ENCODE measurements at places on chromosomes 11 and 22.
A peak's percentile ranks its signal among the peaks of the same experiment; 100 is the strongest.

DNA sequence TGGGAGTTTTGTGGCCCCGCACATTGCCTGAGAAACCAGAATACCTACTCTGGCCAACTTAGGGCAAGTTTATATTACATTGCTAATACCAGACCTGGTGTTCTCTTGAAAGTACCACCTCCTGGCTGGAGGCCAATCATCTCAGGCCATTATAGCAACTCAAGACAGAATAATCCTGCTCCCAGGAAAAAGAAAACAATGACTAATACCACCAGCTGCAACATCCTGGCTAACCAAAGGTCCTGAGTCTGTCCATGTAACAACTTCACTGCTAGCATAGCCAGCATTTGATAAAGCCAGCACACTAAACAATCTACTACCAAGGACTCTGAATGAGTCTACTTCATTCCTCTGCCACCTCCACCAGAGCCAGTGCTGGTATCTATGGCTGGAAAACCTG is 1298.7 kb upstream of the CNTN5 start:
- DNase-seq = no peak

DNA sequence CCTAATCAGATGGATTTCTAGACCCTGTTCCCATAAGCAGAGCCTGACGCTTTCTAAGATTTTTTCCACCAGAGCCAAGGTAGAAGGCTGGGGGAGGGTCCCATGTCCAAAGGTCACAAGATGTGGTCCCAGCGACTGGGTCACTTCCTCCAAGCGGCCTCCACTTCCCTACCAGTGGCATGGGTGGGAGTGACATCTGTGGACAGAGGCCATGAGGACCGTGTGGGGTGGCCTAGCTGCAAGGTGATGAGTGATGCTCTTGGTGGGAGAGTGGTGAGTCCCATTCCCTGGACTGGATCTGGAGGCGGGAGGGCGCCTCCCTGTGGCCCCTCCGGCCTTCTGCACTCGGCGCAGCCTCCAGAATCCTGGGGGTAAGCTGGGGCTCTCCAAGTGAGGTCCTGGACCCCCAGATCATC is 32.4 kb upstream of the PRR5 start:
- no peak for DNase-seq

DNA sequence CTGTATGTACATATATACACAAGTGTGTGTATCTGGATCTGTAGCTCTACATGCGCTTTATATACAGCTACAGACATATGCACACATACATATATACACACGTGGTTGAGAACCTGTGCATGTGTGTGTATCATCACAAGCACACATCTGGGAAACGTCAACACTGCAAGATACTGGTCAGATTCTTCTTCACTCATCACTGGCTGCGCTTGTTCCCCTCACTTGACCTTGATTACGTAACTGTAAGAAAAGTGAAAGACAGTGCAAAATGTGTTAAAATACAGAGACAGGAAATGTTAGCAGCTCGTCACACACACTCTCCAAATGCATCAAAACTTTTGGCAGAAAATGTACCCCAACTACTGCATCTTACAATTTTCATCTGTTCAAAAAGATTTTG is 51.9 kb upstream of the MN1 start:
- peak; percentile 44 for DNase-seq

DNA sequence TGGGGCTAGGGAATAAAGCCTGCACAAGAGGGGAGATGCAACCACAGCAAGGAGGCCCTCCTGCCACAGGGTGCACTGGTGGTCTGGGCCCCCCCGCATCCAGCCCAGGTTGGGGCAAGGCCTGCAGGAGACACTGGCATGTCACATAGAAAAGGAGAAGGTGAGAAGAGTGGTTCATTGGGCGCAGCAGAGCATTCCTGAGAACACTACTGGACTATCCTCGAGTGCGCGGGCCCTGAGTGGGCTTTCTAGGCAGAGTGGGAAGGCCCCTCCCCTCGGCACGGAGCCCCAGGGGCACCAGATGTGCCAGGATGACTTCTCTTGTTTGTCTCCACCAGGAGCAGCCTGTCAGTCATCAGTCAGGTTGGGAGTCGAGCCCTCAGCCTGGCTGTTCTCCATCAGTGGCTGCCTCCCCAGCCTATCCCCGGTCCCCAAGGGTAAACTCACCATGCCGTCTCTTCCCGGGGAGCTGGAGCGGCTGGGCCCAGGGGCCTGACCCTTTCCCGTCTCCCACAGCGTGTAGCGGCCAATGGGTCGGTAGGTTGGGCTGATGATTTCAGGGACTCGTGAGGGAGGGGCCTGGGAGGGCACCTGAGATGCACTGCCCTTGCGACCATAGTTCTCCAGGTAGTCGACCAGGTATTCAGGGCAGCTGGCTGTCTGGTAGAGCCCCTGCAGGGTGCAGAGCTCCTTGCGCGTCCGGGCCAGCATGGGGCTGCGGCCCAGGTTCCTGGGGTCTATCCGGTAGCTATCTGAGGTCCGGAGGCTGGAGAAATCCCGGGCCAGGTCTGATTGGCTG is 9.0 kb downstream of the USP2 start:
- no peak for DNase-seq

DNA sequence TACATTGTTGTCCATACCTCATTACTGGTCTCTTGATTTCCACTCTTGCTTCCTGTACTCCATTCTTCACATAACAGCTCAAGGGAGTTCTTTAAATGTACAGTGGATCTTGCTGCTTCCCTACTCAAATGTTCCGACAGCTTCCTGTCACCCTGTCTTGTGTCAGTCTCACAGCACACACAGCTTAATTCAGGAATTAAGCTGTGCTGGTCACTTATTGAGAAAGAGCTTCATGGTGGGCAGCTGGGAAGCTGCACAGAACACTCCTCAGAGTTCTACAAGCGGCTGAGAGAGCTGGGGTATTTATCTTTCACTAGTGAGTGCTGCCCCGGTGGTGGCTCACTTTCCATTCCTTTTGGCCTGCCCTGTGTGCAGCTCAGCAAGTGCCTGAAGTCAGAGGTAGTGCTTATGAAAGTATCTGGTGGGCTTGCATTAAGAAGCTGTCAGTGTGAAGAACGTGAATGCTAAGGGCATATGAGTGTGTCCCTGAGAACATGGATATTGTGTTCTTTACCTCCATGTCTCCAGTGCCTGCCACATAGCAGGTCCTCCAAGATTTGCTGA is 48.7 kb downstream of the KCNQ1OT1 start:
- no peak for DNase-seq
